ENCODE measurements at places on chromosomes 4 and X. TPM values are rescaled to one million over a fixed set of nuclear protein-coding genes. Genes with fewer than 3 reads are reported as not detected.

The TEX13C gene
- not detected for total RNA-seq

- no peak for DNase-seq
Observed at GRCh38 chr4:52687696-52688095, 28.6 kb upstream of the USP46 start.

GRCh38 chrX:48913605-48914366, 2.3 kb upstream of the SLC35A2 start:
- DNase-seq = no peak

GRCh38 chr4:61741327-61742096, 541.4 kb downstream of the ADGRL3 start:
- no peak for DNase-seq

- no peak for DNase-seq
Observed at GRCh38 chrX:69357317-69357716, 146.8 kb upstream of the NALF2 start.

DNA sequence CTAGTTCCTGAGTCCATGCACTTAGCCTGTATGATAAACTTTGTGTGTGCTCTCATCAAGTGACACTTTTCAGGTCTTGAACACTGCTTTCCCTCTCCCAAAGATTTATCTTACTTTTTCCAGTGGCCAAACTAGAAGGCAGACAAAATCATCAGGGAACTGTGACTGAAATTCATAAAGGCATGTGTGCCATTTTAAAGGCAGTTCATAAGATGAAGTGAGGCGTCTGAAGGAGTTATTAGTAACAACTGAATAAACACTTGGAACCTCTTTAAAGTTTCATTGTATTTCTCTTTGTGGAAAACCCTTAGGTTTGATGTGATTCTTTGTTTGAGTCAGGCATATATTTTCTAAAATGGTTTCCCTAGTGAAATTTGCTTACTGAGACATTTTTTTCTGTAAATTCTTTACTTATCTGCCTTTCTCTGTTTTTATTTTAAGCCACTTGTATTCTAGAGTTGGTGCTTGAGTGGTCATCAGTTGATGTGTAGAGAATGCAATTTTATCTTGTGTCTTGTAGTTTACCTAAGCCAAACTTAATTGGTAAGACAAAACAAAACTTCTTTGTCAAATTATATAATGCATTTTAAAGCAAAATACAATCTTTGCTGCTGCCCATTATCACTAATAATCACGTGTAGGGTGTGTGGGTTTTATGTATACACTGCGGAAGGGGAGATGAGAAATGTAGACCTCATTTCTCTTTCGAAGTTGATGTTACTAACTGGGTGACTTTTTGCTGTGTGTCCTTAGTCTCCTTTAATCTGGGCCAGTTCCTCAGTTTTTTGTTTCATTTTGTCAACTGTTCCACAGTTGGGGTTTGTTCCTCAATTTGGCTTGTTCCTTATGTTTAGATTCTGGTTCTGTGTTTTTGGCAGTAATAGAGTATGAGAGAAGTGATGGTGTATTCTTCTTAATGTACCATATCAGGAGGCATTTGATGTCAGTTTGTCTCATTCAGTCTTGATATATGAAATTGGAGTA, 56.8 kb downstream of the RBPJ start:
- peak; percentile 42 for DNase-seq

DNA sequence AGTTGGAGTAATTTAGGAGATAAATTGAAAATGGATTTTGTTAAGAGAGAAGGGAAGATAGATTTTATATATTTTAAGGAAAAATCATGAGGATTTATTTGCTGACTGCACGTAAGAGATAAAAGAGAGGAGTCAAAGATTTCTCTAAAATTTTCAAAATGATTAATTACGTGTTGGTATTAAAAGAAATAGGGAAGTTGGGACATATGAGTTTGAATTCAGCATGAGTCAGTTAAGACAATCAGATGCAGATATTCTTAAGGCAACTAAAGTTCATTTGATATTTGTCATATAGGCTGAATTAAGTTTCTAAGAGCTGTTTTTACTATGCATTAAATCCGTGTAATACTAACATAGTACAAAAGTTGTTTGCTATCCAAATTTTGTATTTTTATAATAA, 46.9 kb downstream of the TET2 start:
- DNase-seq = no peak

GRCh38 chrX:137652086-137652485, 86.2 kb downstream of the ZIC3 start:
- no peak for DNase-seq

DNA sequence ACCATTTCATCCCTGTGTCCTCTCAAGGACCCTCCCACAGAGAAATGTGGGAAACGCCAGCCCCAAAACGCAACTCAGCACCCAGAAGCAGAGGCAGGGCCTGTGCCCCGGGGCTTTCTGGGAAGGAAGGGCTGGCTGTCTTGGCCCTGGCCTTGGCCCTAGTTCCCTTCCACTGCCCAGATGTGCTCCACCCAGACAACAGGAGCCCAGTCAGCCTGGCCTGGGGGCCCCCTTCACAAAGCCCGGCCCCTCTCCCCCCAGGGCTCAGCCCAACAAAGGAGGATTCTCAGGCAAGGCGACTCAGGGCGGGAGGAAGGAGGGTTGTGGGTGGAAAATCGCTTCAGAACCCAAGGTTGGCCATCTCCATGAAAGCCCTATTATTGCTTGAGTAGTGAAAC, 82.5 kb downstream of the PJA1 start:
- no peak for DNase-seq

- DNase-seq = peak; percentile 82
Observed at GRCh38 chr4:89765966-89766365, 71.0 kb downstream of the SNCA start.

DNA sequence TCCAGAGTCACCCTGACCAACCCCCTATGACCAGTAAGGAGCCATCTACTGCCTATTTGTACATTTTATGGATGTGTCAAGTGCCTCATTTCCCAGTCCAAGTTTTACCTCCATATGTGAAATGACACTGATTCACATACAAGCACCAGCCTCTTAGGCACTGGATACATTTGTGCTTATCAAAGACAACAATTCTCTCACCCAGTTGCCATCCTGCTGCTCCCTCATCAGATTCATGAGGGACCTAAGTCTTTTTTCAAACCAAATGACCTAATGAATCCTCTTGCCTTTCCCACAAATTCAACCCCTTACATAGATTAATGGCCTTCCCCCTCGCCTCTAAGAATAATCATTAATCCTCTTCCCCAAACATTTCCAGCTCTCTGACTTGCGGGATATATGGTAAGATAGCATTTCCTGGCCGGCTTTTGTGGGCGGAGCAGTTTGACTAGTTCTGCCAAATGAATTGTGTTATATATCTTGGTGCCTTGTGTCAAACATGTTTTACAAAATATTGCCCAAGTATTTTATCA, 233.9 kb downstream of the ARAP2 start:
- DNase-seq = no peak

DNA sequence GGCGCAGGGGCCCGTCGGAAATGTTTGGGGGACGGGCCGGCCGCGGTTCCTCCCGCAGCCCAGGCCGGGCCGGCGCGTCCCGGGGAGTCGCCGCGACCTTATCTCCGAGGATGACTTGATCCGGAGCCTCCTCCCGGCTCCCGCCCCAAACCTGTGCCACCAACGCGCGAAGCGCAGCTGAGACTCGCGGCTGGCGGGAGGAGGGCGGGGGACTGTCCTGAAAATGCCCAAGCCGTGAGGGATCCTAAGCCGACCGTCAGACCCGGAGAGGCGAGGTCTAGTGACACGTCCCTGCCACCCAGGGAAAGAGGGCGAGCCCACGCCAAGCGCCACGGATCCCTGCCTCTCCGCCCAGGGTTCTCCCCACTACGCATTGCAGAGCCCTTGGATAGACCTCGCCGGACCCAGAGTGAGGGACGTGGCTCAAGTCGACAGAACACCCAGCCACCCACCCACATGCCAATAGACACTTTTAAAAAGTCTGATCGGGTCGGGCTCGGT, 26.9 kb downstream of the UTP14A start:
- no peak for DNase-seq

DNA sequence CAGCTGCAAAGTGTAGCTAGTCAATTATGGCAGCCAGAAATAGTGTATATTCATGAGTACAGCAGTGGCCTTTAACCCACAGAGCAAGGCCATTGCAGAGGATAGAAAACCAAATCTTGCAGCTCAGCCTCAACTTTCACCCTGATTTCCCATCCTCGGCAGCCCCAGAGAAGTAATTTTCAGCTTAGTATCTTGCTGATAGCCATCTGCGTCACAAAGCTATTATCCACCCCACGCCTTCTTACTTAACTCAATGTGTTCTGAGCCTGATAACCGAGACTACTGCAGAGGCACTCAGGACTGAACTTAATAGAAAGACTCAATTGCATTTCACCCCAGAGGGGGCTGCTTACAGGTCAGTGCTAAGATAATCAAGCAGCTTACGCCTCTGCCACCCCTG, 174.5 kb upstream of the MAOA start:
- no peak for DNase-seq

- no peak for DNase-seq
Observed at GRCh38 chrX:57977992-57978391, 67.7 kb upstream of the ZXDA start.

DNA sequence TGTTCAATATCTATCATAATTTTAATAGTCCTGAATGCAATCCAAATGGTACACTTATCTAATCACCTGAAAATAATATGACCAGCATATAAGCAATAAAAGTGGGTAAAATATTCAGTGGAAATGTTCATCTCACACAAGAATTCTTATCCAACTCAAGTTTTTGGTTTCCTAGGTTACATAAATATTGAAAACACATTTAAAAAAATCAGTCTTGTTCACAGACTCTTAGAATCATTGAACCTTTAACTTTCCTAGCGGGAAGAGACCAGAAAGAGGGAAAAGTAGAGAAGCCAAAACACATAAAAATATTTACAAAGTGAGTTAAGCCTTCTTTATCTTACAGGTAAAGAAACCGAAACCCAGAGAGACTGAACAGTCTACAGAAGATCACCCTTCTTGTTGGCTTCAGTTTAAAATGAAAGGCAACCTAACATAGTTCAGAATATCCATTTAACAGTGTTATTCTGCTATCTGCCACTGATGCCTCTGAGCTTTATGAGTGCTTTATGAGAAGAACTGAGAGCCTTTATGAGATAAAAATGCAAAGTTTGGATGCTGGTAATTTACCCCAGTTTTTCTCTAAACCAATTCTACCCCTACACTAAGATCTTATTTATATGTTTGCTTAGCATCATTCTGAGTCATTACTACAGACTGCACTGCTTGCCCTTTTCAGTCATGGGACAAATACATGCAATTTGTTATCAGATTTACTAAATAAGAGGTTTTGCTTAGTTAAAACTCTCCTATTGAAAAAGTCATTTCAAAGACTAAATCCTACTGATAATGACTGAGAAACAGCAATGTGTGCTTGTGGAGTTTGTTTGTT, 453.3 kb upstream of the INTU start:
- DNase-seq = peak; percentile 15
